ENCODE measurements at places on chromosomes 5 and 9.

DNA sequence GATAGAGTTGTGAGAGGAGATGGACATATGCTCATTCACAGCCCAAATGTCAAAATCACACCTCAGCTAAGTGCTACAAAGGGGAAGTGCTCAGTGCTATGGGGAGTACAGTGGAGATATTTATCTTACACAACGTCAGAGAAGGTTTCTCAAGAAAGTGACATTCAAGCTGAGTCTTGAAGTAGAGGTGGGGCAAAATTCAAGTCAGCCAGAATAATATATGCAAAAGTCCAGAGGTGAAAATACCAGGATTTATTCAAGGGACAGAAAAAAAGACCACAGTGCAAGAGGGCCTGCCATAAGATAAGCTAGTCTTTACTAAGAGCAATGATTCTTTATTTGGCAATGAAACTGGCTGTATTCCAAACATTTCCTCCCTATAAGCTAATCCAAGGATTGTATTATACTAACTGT is 327.8 kb upstream of the PIK3R1 start:
- no peak for DNase-seq

DNA sequence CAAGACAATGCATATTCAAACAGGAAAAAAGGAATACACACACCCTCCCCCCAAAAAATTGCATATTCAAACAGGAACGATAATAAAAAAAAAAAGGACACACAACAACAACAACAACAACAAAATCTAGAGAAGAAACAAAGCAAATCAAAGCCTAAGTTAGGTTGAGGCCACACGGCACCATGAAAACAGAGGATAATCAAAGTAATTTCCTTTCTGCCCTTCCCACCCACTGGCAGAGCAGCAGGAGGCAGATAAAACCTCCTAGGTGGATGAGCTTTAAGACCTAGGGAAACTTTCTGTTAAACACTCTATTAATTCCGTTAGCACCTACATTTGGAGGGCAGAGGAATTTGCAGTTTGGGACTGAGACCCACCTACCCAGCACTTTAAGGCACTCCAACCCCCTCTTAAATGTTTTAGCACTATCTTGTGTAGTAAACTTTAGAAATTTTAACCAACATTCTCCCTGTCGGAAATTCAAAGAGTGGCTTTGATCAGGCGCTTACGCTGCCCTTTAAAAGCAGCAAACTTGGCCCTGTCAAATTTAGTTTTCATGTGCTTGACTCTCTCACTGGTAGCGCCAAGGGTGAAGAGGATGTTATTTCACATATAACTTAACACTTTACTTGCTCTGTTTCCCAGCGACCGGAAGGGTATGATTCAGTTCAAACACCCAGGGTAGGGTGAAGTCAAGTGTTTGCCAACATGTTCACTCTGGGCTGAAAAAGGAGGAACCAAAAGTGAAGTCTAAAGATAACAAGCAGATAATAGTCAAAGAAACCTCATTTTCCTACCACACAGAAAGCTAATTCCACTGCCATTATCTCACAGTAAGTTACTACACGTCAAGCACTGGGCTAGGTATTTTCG is 9.2 kb downstream of the ENC1 start:
- no peak for DNase-seq

GRCh38 chr9:134053941-134054761 is 13.7 kb downstream of the BRD3 start:
- DNase-seq, result no peak

GRCh38 chr9:80841888-80842287 is 847.5 kb downstream of the TLE1 start:
- DNase-seq, result no peak

DNA sequence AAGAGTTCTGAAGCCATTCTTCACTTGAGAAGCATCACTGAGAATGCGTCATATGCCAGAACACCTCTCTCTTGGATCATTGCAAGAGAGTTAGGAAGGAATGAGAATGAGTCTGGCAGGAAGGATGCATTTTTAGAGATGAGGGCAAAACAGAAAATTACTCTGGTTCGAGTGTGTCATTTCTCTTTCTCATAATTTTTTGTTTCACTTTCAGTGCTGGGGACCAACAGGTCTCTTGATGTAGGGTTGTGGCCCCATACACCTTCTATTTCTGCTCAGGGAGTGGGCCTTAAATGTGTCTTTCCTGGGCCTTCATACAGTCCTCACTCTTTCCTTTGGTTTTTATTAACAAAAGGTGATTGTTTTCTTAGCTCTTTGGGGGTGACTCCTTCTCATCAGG is 302.4 kb downstream of the NR3C1 start:
- no peak for DNase-seq

DNA sequence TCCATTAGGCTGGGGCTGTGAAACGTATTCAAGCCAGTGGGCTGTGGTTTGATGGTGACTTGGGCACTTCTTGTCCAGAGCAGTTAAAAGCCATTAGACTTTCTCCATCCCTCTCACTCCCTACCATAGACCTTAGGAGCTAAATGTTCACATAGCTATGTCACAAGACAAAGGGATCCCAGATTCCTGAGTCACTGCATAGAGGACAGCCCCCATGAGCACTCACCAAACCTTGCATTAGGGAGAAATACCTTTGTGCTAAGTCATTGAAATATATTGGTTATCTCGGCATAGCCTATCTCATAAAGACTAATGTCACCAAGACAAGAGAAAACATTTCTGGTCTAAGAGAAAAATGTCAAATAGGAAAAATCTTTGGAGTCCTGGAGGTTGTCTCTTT is 104.3 kb downstream of the TRPM6 start:
- no peak for DNase-seq

DNA sequence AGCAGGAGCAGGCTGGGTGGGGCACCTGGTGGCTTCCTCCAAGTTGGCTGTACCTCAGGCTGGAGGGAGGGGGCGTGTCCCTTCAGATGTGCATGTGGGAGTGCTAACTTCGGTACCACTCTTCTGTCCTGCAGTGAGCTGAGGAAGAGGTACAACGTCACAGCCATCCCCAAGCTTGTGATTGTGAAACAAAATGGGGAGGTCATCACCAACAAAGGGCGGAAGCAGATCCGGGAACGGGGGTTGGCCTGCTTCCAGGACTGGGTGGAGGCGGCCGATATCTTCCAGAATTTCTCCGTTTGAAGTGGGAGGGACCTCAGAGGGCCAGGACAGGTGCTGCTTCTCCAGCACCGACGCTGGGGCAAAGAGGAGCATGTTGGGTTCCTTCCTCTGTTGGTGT is 9.3 kb downstream of the NXNL2 start:
- no peak for DNase-seq

- no peak for DNase-seq
These were observed 111.9 kb upstream of the MARCHF11 start for GRCh38 chr5:16291474-16291873.

- DNase-seq, result no peak
These were observed 462.6 kb upstream of the PAPPA start for GRCh38 chr9:115690786-115691496.

- DNase-seq, result no peak
These were observed 124.4 kb upstream of the COL5A1 start for GRCh38 chr9:134517069-134517680.

GRCh38 chr9:137273095-137273490 is 4.4 kb upstream of the TOR4A start:
- DNase-seq, result no peak

GRCh38 chr5:135880801-135881200 is 14.8 kb downstream of the IL9 start:
- no peak for DNase-seq

DNA sequence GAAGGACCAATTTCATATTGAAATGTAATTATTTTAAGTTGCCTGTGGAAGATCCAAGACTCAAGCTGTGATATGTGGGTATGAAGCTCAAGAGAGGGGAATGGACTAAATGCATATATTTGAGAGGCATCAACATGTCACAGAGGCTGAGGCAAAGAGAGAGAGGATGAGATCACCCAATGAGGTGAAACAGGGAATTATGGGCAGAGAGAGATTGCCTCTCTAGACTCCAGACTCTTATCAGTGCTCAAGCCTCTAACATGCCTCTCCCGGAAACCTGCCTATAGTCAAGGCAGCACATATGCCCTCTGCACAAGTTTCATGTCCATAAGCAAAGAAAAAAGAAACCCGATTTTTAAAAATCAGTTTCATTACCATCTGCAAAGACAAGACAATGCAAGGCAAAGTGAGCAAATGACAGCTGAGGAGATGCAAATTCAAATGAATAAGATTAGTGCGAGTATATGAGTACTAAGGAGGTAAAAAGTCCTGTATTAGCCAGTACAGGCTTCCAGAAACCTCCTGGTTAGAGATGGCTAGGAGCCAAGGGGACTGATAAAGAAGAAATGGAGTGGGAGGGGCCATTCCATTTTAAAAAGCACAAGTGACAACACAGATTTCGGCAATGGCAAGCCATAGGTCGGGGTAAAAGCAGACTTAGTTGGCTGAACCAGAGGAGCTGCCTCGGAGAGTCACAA is 9.4 kb downstream of the APTX start:
- no peak for DNase-seq

GRCh38 chr9:12930906-12931305 is 156.1 kb downstream of the LURAP1L start:
- DNase-seq, result no peak

GRCh38 chr5:68886814-68887213 is 207.0 kb upstream of the SLC30A5 start:
- no peak for DNase-seq

DNA sequence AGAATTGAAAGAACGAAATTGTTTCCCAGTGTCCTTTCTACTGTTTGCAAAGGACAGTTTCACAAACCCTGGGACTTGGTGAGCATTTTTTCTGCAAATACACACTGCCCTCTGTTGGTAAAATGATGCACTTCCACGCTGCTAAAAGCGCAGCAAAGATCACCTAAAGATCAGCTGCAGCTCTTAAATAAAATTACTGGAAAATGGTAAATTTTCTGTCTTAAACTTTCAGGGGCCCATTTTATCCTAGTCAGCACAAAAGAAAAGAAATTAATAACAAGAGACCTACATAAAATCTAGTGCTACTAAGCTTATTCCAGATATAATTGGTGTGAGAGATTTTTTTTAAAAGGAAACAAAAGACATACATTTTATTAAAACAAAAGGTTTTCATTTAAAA is 566.0 kb downstream of the CAAP1 start:
- DNase-seq, result no peak

- DNase-seq, result no peak
These were observed 60.2 kb downstream of the NEURL1B start for GRCh38 chr5:172701291-172701656.

DNA sequence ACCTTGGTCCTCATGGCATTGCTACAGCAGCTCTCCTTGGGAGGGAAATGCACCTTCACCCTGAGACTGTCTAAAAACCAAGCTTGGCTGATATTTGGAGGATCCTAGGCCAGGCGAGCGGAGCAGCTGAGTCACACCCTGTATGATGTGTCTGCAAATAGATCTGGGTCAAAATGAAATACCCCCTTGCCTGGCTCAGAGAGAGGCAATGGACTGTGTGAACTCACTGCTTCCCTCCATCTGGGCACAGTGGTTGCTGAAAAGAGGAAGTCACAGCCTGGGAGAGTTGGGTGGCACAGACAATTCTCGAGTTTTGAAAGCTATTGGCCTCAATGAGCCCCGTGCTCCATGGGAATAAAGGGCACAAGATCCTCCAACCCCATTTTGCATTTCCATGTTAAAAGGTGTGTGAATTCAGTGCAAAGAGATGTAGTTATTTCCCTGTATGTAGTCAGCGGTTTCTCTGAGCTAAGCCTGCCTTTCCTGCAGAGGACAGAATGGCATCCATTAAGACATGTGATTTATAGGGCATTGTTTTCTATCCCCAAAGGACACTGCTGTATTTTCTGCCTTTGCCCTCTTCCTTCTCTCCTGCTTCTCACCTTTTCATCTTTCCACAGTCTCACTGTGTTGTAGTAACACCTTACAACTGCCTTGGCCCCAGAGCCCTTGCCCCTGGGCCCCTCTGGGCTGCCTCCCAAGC is 177.2 kb downstream of the GADD45G start:
- DNase-seq, result no peak

DNA sequence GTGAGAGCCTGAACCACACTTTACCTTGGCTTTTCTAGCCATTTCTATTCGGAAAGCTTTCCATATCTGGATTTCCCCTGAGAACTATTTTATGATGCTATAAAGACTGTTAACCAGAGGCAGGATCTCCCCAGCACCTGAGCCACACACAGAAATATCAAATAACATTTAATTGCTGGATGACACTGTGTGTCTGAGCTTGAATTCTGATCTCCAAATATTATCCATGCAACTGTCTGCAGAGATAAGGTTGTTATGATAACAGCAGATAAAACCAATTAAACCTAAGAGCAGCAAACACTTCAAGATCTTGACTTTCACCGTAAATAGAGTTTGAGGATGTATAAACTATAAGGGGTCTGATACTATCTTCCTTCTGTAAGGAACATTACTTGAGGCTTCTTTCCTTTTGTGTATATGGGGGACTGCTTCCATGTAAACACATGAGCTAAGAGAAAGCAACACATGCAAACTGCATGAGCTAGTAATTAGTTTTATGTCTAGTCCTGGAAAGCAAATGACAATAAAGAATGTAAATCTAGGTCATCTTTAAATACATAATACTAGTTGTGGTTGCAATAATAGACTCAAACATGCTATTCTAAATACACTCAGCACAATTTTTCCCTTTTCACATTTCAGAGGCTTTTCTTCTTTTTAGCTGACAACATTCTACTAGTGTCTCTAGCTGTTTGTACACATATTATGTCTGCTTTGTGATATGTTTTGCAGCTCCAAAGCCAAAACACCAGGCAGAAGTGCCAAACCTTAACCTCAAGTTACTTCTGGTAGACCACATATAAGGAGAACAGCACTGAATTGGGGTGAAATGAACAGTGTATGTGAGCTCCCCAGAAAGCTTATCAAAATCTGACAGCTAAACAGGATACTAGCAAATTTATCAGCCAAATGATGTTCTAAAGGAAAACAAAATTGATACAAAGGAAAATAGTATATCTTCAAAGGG is 136.5 kb downstream of the EFNA5 start:
- no peak for DNase-seq

GRCh38 chr9:79237861-79238260 is 333.9 kb upstream of the TLE4 start:
- no peak for DNase-seq

GRCh38 chr9:33103501-33104281 is 27.2 kb upstream of the SMU1 start:
- peak; percentile 78 for DNase-seq
